Testis (tissue), 5 donors: ENCODE measurements at places on chromosomes 16 and 17. TPM values are rescaled to one million over a fixed set of nuclear protein-coding genes. Genes with fewer than 3 reads are reported as not detected.
A peak's percentile ranks its signal among the peaks of the same experiment; 100 is the strongest.

GRCh38 chr17:62696726-62697490, 69.4 kb downstream of the MRC2 start:
- H3K36me3 ChIP-seq = no peaks in the 10 kb centered on the region
- peaks cover 45% of the 10 kb centered on the region for H3K4me1 ChIP-seq
- H3K27ac ChIP-seq = no peak overlapping the region
- DNase-seq = peak; percentile 69
- no peaks in the 10 kb centered on the region for H3K27me3 ChIP-seq

DNA sequence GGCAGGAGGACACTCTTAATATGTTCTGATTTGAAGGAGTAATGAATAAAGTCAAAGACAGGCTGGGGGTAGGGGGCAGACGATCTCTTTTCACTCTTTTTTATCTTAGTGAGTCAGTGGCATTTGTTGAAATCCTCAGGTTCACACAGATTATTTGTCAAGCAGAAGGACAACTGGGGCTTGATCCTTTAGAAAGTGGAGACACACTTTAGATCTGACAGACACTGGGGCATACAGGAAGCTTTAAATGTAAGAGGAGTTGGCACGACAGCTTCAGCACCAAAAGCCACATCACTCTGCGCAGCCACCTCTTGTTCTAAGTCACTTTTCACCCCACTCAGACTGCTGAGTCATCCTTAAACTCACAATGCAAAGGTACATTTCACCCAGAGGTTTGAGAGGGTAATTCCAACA, 121.5 kb downstream of the STXBP4 start:
- no peaks in the 10 kb centered on the region for H3K4me1 ChIP-seq
- H3K27ac ChIP-seq = no peak overlapping the region
- no peak for DNase-seq
- no peaks in the 10 kb centered on the region for H3K36me3 ChIP-seq

GRCh38 chr16:68399456-68399855, 48.9 kb downstream of the SMPD3 start:
- DNase-seq = no peak
- peaks cover 11% of the 10 kb centered on the region for H3K4me1 ChIP-seq
- no peak overlapping the region for H3K4me3 ChIP-seq
- H3K27me3 ChIP-seq = no peaks in the 10 kb centered on the region

DNA sequence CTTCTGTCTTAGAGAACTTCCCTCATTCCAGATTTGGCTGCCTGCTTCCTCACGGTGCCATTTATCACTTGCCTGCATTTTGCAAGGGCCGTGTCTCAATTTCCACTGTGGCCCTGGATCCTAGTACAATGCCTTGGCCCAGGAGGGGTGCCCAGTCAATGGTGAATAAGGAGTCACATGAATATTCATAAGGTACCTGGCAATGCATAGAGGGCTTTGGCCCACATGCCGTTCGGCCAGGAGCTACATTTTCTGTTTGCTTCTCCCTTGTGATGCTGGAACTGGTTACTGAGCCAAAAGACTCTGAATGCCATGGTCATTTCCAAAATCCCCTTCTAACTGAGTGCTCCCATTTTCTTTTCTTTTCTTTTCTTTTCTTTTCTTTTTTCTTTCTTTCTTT, 4.8 kb upstream of the PIRT start:
- no peaks in the 10 kb centered on the region for H3K36me3 ChIP-seq
- H3K4me1 ChIP-seq = peaks cover 6% of the 10 kb centered on the region
- H3K27ac ChIP-seq = no peak overlapping the region
- H3K4me3 ChIP-seq = no peak overlapping the region

GRCh38 chr17:82874011-82874835, 34.4 kb upstream of the ZNF750 start:
- DNase-seq = no peak
- H3K4me1 ChIP-seq = peaks cover 9% of the 10 kb centered on the region
- no peak overlapping the region for H3K27ac ChIP-seq
- no peaks in the 10 kb centered on the region for H3K36me3 ChIP-seq
- no peak overlapping the region for H3K4me3 ChIP-seq

- H3K36me3 ChIP-seq = no peaks in the 10 kb centered on the region
- peak overlapping the region; percentile 56 for H3K27ac ChIP-seq
- H3K4me1 ChIP-seq = peaks cover 6% of the 10 kb centered on the region
- no peak overlapping the region for H3K4me3 ChIP-seq
- H3K27me3 ChIP-seq = no peaks in the 10 kb centered on the region
These were observed 76.0 kb downstream of the VMP1 start for GRCh38 chr17:59783221-59784047.

DNA sequence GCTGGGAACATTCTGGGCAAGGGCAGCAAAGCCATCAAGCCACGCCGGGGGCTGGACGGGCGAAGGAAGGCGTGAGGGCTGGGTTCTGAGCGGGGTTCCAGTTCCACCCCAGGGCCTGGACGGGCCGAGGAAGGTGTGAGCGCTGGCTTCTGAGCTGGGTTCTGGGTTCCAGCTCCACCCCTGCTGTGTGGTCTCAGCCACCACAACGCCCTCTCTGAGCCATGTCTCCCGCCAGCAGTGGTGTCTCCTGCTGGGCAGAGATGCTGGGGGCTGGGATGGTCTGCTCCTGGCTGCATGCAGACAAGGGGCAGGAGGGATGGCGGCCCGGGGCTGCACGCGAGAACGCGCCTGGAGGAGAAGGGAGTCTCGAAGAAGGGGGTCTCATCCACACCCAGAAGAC, 3.9 kb upstream of the CPNE7 start:
- H3K27me3 ChIP-seq = no peaks in the 10 kb centered on the region
- no peaks in the 10 kb centered on the region for H3K36me3 ChIP-seq
- H3K27ac ChIP-seq = no peak overlapping the region
- no peak overlapping the region for H3K4me3 ChIP-seq
- peaks cover 16% of the 10 kb centered on the region for H3K4me1 ChIP-seq

DNA sequence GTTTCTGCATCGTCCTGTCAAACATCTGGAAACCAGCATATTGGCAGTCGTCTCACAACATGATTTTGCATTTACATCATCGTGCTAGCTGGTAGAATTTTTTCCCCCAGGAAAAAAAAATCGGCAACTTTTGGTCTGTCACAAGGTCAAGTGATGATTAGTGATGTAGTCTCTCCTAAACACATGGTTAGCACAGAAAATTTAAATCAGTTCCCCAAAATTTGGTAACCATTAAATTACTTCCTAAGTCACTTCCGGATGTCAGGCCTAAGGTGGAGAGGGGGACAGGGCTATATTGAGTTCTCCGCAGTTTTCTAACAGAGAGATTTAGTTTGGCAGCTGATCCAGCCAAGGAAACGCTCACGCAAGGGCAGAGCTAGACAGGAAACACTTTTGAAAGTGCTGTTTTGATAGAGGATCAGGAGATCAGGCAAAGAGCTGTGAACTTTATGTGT, 271.0 kb upstream of the TBX2 start:
- H3K36me3 ChIP-seq = no peaks in the 10 kb centered on the region
- no peak for DNase-seq
- no peak overlapping the region for H3K27ac ChIP-seq
- H3K27me3 ChIP-seq = no peaks in the 10 kb centered on the region

DNA sequence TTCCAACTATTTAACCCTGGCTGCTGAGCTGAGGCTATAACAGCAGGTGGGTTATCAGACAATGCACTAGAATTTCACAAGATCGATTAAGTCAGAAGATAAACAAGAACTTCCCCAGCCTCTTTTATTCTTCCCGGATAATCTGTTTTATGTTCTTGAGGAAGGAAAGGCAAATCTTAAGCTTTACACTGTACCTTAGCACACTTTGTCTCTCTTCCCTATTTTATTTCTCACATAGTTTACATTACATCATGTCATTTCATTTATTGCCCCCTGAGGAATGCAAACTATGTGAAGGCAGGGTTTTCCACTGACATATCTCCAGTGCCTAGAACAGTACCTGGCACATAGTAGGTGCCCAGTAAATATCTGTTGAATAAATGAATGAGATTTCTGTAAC, 139.6 kb downstream of the SKAP1 start:
- no peak overlapping the region for H3K4me3 ChIP-seq
- no peak for DNase-seq
- H3K4me1 ChIP-seq = no peaks in the 10 kb centered on the region
- H3K36me3 ChIP-seq = no peaks in the 10 kb centered on the region
- H3K27ac ChIP-seq = no peak overlapping the region
- H3K27me3 ChIP-seq = no peaks in the 10 kb centered on the region

- no peak for DNase-seq
- H3K36me3 ChIP-seq = no peaks in the 10 kb centered on the region
- peak overlapping the region; percentile 99 for H3K4me3 ChIP-seq
- no peaks in the 10 kb centered on the region for H3K27me3 ChIP-seq
- H3K27ac ChIP-seq = peak overlapping the region; percentile 66
These were observed 864 bp upstream of the CTCF start for GRCh38 chr16:67561501-67561823.

DNA sequence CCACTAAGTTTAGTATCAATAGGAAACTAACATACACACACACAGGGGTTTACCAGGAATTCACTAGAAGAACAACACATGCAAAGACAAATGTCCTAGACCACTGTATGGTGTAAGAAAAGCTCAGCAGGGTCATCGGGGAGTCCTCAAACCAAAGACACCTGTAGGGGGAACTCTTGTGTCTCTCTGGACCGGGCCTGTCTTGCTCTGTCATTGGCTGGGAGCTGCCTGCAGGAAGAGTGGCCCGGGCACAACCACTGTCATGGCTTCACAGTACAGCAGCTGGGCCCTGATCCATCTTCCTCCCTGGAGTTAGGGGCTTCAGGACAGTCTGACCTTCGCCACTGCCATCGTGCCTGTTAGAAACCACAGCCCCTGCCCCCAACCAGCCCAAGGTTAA, 263.6 kb upstream of the DYNLRB2 start:
- H3K4me3 ChIP-seq = no peak overlapping the region
- H3K36me3 ChIP-seq = no peaks in the 10 kb centered on the region
- H3K27me3 ChIP-seq = no peaks in the 10 kb centered on the region
- DNase-seq = no peak

DNA sequence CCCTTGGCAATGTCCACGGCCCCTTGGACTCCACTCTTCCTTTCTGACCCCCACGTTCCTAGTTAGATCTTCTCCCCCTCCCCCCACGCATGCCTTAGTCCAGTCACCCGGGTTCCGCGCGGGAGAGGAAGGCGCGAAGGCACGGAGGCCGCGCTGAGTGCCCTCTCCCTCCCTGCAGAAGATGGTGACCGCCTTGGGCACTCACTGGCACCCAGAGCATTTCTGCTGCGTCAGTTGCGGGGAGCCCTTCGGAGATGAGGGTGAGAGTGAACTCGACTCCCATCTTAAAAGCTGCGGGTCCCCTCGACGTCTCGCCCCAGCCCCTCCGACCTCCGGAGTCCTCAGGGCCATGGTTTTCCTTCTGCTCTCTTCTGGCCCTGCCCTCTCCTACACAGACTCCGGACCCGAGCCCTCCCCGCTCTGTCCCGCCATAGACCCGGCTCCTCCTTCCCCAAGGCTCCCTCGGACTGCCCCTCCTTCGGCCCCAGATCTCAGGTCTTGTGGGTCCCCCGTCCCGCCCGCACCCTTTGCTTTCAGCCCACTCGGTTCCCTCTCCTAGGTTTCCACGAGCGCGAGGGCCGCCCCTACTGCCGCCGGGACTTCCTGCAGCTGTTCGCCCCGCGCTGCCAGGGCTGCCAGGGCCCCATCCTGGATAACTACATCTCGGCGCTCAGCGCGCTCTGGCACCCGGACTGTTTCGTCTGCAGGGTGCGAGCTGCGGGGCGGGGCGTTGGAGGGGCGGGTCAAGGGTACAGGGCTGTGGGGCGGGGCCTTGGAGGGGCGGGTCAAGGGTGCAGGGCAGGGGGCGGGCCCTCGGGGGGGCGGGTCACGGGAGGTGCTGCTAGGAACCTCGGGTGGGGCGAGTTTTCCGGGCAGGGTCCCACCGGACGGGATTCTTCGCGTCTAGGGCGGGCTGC, 4.6 kb downstream of the TGFB1I1 start:
- H3K4me3 ChIP-seq = peak overlapping the region; percentile 32
- no peaks in the 10 kb centered on the region for H3K36me3 ChIP-seq
- H3K27ac ChIP-seq = no peak overlapping the region
- H3K4me1 ChIP-seq = peaks cover 24% of the 10 kb centered on the region

DNA sequence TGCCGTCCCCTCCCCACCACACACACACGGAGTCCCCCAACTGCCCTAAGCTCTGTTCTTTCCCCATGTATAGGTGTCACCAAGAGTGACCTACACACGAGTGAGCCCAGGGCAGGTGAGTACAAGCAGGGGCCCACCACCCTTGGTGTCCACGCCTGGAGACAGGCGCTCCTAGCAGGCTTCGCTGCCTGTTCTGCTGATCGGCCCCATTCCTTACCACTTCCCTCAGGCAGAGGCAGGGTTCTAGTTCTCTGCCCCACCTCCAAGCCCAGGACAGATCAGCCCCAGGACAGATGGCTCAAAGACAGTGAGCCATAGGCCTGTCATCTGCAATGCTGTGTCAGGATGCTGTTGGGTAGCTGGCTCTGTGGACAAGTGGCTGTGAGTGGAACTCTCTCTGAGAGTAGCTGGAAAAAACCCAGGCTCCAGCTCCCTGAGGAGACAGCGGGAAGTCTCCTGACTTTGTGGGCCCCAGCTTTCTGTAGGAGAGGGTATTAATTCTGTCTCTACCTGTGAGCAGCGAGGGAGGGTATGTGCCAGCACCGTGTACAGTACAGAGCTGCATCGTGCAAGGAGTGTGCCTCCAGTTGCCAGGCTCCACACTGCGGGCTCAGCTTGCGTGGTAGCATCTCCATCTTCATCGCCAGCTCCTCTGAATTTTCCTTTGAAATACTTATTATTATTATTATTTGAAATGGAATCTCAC, 897 bp downstream of the TP53I13 start:
- no peaks in the 10 kb centered on the region for H3K27me3 ChIP-seq
- peaks cover 15% of the 10 kb centered on the region for H3K4me1 ChIP-seq
- DNase-seq = no peak
- peak overlapping the region; percentile 90 for H3K27ac ChIP-seq
- H3K36me3 ChIP-seq = no peaks in the 10 kb centered on the region
- peak overlapping the region; percentile 82 for H3K4me3 ChIP-seq

DNA sequence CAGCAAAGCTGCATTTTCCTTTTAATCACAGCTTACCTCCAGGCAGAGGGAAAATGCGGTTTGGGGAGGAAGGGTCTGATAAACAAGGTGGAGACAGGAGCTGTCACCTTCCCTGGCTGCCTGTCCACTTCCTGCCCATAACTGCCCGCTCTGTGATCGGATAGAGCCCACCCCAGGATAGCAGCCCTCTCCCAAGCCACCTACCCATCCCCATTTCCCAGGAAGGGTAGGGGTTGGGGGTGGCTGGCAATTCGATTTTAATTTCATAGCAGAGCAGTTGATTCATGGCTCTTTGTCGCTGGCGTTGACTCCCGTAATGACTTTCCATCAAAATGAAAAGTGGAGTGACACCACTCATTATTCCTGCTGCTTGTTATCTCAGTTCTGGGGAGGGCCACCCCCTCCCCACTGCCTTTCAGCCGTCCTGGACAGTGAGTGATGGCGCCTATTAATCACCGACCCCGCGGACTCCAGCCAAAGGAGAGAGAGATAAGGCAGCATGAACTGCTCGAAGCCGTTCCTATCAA, 11.2 kb downstream of the CDK5RAP3 start:
- no peaks in the 10 kb centered on the region for H3K4me1 ChIP-seq
- no peak for DNase-seq
- H3K27ac ChIP-seq = no peak overlapping the region
- H3K27me3 ChIP-seq = no peaks in the 10 kb centered on the region
- no peaks in the 10 kb centered on the region for H3K36me3 ChIP-seq

- no peaks in the 10 kb centered on the region for H3K4me1 ChIP-seq
- no peak for DNase-seq
- no peak overlapping the region for H3K27ac ChIP-seq
- no peaks in the 10 kb centered on the region for H3K36me3 ChIP-seq
- H3K27me3 ChIP-seq = no peaks in the 10 kb centered on the region
- no peak overlapping the region for H3K4me3 ChIP-seq
These were observed 62.1 kb downstream of the ABHD15 start for GRCh38 chr17:29504711-29505110.

GRCh38 chr16:66375451-66375850, 9.0 kb downstream of the CDH5 start:
- H3K4me1 ChIP-seq = peaks cover 6% of the 10 kb centered on the region
- H3K4me3 ChIP-seq = no peak overlapping the region
- H3K27me3 ChIP-seq = no peaks in the 10 kb centered on the region
- no peaks in the 10 kb centered on the region for H3K36me3 ChIP-seq

- no peak overlapping the region for H3K27ac ChIP-seq
These were observed 31.7 kb upstream of the KDM8 start for GRCh38 chr16:27171584-27171983.

PHKB gene
- total RNA-seq = 136 TPM

KRTAP4-11 gene
- not detected for total RNA-seq
